WTC11 (cell line): ENCODE measurements at places on chromosomes 5 and 9.

- DNase-seq, result no peak
These were observed 223.7 kb downstream of the DMRT2 start for GRCh38 chr9:1273859-1274258.

DNA sequence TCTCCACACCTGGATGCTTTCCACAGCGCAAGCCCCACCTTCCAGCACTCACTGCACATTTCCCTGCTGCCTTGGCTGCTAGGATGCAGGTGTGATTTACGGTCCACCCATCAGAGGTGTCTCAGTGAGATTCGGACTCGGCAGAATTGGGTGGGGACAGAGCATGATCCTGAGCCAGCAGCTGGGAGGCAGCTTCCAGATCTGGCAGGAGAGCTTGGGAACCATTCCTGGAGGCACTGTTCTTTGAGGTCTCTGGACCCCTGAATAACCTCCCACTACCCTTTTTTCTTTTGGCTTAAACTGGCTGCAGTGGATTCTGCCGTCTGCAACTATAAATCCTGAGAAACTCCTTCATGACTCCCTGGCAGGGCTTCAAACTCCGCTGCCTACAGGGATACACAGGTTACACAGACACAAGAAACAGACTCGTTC lies 99.6 kb upstream of the PHYKPL start:
- no peak for DNase-seq

DNA sequence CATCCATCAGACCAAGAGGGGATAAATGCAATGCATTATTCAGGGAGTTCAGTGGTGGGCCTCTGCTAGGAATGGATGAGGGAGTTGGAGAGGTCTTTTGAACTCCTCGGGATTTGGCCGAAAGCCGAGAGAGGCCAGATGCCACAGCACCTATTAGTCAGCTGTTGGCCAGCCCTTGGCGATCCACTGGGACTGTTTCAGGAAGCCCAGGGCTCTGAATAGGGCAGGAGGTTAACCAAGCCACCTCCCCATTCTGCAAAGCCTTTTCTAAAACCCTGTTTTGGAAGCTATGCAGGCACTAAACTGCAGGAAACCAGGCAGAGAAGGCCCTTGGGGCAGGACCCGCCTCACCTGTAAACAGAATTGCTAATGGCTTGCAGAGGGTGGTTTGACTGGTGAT lies 37.8 kb downstream of the ASTN2 start:
- peak; percentile 38 for DNase-seq

DNA sequence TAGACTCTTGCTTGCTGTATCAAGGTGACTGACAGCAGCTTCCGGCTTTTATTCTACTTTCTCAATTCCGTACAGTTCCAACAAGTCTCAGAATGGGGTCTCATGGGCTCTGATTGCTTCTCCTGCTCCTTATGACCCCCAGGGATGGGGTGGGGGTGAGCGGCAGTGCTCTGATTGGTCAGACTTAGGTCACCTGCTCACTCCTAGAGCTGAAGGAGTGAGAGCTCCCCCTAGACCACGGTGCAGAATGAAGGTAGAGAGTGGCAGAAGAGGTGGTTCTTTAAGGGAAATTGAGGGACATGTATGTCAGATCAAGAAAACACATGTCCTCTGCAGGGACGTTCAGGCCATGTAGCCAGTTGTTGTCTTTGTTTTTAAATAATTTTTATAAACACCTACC lies 115.2 kb downstream of the C9orf152 start:
- DNase-seq, result no peak

- DNase-seq, result peak; percentile 85
These were observed 433.8 kb upstream of the CDH9 start for GRCh38 chr5:27472000-27472763.

DNA sequence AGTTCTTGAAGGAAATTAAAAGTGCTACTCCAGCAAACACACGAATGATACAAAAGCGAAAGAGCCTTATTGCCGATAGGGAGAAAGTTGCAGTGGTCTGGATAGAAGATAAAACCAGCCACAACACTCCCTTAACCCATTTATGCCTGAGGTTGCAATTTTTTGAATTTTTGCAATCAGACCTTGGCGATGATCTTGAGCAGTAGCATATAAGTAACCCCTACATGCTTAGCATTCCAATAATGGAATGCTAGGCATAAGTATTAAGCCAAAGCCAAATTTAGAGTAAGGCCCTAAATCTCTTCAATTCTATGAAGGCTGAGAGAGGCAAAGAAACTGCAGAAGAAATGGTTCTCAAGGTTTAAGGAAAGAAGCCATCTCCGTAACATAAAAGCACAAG lies 153.5 kb downstream of the SLC28A3 start:
- DNase-seq, result no peak

DNA sequence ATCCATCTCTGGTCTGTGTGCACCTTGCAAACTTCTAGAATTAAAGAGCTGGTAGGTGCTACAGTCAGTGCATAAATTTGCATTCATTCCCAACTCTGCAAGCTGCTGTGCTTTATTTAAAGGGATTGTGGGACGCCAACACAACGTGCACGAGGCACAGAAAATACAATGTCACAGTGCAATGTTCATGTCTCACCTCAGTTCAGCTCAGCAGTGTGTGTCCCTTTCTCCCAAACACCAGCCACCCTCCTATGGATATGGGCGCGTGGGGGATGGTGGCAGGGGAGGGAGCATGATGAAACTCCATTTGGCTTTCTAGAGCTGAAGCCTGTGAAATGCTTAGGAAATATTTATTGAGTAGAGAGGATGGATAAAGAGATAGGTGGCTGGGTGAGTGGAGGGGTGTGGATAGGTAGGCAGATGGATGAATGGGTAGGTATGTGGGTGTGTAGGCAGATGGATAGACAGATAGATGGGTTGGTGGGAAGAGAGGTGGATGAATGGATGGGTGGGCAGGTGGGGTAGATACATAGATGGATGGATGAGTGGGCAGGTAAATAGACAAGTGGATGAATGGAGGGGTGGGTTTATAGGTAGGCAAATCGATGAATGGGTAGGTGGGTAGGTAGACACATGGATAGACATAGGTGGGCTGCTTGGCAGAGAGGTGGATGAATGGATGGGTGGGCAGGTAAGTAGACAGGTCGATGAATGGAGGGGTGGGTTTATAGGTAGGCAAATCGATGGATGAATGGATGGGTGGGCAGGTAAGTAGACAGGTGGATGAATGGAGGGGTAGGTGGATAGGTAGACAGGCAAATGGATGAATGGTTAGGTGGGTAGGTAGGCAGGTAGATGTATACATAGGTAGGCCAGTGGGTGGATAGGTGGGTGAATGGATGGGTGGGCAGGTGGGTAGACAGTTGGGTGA lies 92.7 kb upstream of the FCN2 start:
- DNase-seq, result no peak

DNA sequence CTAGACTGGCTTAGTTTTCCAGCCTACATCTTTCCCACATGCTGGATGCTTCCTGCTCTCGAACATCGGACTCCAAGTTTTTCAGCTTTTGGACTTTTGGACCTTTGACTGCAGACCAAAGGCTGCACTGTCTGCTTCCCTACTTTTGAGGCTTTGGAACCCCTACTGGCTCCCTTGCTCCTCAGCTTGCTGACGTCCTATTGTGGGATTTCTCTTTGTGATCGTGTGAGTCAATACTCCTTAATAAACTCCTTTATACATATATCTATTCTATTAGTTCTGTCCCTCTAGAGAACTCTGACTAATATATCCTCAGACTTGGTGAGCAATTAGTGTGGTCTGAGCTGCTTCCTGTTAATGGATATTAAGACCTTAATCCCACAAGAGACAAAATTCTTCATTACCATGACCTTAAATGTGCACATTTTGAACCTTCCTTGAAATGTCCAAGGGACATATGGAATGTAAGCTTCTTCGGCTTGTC lies 752.9 kb downstream of the CDH18 start:
- DNase-seq, result no peak

- no peak for DNase-seq
These were observed 6.0 kb upstream of the RICTOR start for GRCh38 chr5:39080168-39080567.

- DNase-seq, result no peak
These were observed 24.1 kb downstream of the PHF2 start for GRCh38 chr9:93600504-93600903.

- no peak for DNase-seq
These were observed 215.8 kb downstream of the EDIL3 start for GRCh38 chr5:84168841-84169240.

DNA sequence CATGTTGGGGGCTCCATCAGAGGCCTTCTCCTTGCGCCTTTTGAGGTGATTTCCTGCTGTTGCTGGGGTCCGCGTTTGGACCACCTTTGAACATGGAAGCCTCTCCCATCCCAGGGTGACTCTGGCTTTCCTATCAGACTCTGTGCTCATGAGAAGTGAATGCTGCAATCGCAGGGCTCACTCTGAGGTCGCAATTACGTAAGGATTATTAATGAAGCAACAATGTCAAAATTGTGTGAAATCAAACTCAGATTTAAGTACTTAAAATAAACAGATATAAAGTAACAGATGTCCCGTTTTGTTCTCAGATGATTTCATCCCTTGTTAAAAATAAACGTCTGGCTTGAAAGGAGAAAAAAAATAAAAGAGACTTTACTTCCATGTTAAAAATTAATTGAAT lies 634.2 kb downstream of the BNC2 start:
- DNase-seq, result no peak

- no peak for DNase-seq
These were observed 1.6 kb downstream of the RFESD start for GRCh38 chr5:95647886-95648860.

DNA sequence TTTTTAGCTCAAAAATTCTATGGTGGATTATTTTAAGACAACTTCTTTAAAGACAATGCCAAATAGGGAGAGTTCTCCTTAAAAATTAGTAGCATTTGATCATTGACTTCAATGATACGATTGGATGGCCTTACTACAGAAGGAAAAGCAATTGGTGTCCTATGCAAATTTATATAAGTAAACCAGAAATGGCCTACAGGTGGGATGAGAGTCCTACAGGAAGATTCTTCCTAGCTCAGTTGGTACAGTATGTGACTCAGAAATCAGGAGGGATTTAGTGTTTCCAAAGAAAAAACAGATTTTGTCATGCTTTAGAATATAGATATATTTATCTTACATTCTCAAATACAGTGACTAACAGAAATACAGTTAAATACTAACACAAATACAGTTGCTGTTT lies 6.5 kb downstream of the ANKRA2 start:
- no peak for DNase-seq

GRCh38 chr9:98609646-98610045 lies 99.1 kb downstream of the GABBR2 start:
- DNase-seq, result no peak

- no peak for DNase-seq
These were observed 128.3 kb downstream of the DPYSL3 start for GRCh38 chr5:147381555-147381954.

DNA sequence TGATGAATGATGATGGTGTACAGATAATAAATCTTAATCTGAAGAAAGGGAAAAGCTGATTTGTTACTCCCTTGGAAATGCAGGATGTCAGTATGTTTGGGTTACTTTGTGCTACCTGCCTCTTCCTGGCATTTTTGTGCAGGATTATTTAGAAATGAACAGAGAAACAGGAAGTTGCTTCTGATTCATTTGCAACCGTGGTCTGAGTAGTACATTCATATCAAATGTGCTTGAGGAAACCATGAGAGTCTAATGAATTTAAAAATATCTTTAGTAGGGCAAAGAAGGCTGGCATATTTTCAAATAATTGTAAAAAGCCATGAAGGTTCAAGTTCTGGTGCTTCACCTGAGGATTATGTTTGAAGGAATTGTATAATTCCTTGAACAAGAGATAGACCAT lies 391.6 kb downstream of the TMEM161B start:
- DNase-seq, result no peak

DNA sequence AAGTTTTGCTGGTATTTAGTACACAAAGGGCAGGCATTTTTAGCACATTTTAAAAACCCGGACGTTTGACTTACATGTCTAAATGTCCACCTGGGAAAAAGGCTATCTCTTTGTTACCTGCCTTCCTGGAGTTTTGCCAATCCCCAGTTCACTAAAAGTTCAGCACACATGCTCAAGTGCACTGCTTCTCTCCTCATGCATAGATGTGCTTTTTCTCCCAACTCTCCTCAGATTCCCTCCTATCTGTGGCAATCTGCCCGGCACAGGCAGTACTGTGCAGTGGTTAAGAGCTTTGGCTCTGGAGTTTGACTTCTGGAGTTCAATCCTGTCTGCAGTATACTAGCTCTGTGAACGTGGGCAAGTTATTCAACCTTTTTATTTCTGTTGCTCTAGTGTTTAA lies 8.3 kb upstream of the CCNO start:
- no peak for DNase-seq

- DNase-seq, result no peak
These were observed 52.2 kb downstream of the LURAP1L start for GRCh38 chr9:12826924-12827565.

- DNase-seq, result no peak
These were observed 36.7 kb downstream of the GPR21 start for GRCh38 chr9:123070198-123070597.
